ENCODE measurements at places on chromosomes 12 and 14. TPM values are rescaled to one million over a fixed set of nuclear protein-coding genes. Genes with fewer than 3 reads are reported as not detected.

HOTAIR gene
- not detected for total RNA-seq

- DNase-seq, result no peak
Measured at GRCh38 chr12:94667031-94667540, 16.7 kb upstream of the TMCC3 start.

GPR84 gene
- total RNA-seq, result not detected

GRCh38 chr12:104454997-104455396 is 1.8 kb upstream of the CHST11 start:
- peak; percentile 44 for DNase-seq

GRCh38 chr14:59438195-59438647 is 27.0 kb downstream of the GPR135 start:
- DNase-seq, result peak; percentile 78

AQP2 gene
- total RNA-seq, result not detected

DNA sequence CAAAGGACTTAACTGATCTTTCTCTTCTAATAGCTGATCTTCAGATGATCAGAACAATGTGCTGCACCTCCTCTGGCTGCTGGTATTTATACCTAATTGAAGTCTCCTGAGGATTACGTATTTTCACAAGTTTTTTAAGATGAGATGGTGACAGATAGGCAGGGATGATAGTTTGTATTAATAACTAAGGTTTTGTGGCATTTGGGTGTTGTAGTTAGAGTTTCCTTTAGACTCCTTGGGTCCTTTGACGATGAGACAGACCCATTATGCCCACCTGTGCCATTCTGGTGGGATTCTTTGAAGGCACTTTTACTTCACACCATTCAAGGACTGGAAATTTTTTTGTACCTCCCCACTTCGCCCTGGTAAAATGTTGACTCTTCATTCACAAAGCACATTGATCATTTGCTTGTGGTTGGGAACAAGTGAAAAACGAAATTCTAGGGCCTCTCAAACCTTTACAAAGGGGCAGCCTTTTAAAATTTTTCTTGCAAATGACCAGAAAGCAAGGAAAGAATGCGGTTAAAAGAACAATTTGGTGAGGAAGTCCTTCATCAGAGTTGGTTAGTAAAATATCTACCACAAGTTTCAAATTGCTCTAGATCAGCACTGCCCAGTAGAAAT is at the start of gene IFNG:
TSS of gene IFNG (minus strand) at position 60 of the 624 bp plus-strand sequence. CDS start 125 bp downstream, outside the sequence.
- no peak for DNase-seq

DNA sequence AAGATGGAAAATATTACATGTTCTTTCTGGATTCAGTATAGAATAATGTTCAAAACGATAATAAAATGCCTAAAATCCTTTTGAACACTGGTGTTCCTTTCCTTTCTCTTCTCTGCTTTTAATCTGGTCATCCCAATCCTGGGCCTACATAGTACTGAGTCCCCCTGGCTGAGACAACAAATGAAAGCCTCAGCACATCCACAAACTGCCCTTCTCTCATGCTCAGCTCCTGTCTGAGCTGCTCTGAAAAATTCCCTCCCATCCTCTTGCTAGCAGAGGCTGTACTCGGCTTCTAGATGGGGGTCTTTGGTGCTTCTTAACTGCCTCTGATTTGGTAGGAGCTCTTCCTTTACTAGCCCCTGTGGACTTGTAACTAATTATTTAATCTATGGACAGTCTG is 232.3 kb downstream of the MED13L start:
- DNase-seq, result no peak

All from IMR-90 (cell line).